ENCODE measurements at places on chromosomes 6 and 20.

DNA sequence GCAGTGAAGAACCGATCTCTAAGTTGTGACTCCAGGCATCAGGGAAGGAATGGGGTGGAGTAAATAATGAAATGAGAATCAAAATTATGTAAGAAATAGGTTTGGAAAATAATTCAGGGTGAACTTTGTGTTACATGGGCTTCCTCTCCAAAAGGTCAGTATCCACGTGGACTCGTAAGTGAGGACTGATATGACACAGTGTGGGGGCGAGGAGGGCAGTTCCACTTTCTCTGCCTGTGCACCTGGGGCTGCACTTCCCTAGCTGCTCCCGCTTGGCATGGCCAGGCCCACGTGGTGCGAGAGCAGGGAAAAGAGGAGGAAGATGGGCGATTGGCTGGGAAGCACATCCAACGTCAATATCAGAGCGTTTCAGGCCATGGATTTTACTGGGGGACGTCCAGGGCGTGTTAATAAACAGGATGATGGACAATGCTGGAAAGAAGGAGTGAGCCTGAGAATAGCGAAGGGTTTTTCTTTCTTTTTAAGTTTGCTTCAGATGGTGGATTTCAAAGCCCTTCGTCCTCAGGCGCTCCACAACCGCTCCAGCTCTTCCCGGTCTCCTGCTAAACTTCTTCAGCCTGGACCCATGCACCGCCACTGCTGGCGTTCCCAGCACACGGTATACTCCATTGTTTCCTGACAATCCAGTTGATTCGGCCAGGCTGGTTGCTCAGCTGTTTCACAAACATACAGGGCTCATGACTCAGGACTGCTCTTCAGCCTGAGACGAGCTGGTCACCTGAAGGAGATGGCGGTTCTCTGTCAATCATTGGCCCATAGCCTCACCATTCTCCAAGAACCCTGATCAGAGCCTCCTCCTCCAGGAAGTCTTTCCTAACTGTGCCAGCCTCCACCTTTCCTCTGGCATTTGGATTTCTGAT, 11.8 kb downstream of the CCR6 start:
- no peak for DNase-seq

GRCh38 chr6:133377219-133377618, 136.1 kb downstream of the EYA4 start:
- DNase-seq: no peak

DNA sequence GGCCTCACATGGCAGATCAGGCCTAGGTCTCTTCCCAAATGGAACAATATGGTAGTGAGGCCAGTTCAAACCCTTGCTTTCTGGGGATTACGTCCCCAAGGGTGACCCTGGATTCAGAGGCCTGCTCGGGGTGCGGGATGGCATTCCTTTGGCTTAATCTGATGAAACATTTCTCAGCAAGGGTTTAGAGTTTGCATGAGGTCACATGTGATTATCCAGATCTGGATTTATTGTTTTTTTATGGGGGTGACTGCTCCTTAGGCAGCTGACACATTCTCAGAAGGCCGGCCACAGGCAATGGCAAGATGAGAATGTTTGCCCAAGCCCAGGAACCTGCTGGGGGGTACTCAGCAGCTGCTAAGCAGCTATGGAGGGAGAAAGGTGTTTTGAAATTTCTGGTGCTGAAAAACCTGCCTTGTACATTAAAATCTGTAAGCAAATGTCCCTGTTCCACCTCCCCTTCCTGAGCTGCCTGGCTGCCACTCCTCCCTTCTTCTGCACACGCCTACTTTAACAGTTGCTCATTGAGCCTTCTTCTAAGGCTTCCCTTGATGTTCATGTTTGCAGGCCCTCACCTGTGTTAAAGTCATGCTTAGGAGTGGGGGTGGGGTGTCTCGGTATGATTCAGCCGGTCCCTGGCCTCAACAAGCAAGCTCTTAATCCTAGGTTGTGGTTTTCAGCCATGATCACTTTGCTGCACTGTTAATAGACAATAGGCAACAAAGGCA, 37.9 kb upstream of the FUCA2 start:
- no peak for DNase-seq

DNA sequence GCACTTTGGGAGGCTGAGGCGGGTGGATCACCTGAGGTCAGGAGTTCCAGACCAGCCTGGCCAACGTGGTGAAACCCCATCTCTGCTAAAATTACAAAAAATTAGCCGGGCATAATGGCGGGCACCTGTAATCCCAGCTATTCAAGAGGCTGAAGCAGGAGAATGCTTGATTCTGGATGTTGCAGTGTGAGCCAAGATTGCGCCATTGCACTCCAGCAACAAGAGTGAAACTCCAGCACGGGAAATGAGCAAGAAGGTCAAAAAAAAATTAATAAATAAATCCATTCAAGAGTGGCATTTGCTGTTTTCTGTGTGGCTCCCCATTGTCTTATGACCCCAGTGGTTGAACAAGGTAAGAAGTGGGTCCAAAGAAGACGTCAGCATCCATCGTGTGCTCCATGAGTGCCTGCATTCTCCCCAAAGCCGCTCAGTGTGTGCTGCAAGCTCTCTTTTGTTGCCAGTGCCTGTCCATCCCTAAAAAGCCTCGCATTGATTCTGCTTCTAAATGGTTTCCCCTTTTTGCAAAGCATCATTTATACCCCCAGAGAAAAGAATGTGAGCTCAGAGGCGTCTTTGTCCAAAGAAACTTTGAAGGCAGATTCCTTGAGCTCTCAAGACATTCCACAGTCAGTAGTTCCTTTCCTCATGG, 38.8 kb upstream of the MAP3K4 start:
- no peak for DNase-seq

DNA sequence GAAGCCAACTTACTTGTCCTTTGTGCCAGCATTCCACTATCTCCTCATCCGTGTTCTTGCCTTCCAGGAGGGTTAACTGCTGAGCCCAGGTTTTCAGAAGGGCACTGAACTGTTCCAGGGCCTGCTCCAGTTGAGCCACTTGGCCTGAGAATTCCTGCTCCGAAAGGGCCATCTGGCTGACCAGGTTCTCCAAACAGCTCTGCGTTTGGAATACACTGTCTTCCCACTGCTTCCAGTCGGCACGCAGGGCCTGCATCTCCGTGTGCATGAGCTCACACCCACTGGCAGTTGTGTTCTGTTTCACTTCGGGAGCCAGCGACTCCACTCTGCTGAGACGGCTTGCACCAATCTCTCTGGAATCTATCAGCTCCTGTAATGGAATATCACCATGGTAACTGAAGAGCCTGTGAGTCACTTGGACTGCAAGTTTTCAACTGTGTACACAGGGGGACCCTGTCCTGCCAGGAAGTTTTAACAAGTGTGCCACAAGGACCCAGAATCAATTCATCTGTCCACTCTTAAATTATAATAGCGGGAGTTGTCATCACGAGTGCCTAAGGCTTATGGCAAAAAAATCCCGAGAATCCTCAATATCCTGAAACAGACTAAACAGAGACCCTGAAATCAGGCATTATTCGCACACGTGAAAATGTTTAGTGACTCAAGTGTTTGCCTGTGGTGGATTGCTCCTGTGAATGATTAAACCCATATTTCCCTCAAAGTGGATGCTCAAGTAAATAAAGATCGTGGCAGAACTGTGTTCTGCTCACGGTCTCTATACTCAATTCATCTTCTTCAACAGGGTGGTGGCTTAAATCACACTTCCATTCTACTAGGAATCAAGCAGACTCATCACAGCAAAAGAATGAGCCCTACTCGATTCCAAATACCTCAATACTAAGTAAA, 255.9 kb downstream of the SYNE1 start:
- DNase-seq: no peak

DNA sequence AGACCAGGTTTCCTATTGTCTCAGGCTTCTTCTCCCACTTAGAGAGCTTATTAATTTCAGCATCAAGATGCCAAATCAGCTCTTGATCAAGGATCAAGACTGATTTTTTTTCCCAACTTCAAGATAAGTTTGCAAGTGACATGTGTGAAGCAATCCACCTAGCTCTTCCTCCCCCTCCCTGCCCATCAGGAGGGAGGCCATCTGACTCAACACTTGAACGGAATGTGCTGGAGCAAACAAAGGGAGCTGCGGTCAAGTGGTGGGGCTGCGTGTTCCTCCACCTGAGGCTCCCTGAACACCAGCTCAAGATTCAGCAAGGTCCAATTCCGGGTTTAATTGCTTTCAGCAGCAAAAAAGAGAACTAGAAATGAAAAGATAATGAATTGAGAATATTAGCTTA, 38.7 kb downstream of the TTI1 start:
- DNase-seq: no peak

- peak; percentile 12 for DNase-seq
Measured at GRCh38 chr6:88725111-88725975, 238.1 kb downstream of the RNGTT start.

GRCh38 chr6:161268531-161269210, 5.2 kb downstream of the AGPAT4 start:
- DNase-seq: no peak

DNA sequence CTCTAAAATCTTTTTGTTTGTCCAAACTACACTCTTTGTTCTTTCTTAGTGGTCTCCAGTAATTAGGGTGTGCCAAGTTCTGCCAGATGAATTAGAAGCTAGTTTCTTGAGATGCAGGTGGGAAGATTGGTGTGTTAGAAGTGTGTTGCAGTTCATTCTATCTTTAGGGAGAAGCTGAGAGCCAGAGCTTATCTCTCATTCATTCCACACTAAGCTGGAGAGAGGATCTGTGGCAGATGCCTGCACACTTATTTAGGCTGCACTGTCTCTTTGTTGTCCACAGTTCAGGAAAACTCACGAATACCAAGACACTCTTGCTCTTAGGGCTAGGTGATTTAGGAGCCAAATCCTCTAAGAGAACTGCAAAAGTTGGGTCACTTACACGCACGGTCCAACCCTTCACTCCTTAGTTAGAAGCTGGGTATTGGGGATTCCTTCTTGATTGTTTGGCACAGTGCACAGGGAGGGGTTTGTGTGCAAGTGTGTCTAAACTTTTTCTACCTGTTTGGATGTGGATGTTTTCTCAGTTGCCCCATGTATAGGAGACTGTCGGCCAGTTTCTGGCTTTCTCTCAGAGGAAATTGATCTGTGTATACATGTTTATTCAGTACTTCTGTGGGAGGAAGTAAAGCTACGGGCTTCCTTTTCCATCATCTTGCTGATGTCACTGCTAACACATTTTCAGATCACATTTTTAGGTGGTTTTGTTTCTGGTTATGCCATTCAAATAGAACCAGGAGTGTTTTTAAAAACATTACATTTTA, 49.5 kb downstream of the SMAP1 start:
- DNase-seq: no peak

- DNase-seq: no peak
Measured at GRCh38 chr20:3621111-3621510, 42.1 kb downstream of the GFRA4 start.

GRCh38 chr6:42453654-42454427, 2.1 kb upstream of the TRERF1 start:
- DNase-seq: no peak

GRCh38 chr6:123808556-123808955, 4.9 kb downstream of the NKAIN2 start:
- no peak for DNase-seq

GRCh38 chr6:69097948-69098347, 462.9 kb downstream of the ADGRB3 start:
- DNase-seq: no peak

- no peak for DNase-seq
Measured at GRCh38 chr20:53468587-53468986, 125.1 kb downstream of the ZNF217 start.

DNA sequence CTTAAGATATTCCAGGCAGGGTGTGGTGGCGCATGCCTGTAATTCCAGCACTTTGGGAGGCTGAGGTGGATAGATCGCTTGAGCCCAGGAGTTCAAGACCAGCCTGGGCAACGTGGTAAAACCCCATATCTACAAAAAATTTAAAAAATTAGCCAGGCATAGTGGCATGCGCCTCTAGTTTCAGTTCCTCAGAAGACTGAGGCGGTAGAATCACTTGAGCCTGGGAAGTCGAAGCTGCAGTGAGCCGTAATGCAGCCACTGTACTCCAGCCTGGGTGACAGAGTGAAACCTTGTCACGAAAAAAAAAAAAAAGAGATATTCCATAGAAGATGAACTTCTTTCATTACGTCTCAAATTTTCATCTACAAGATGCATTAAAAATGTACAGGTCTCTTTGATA, 46.7 kb upstream of the ISM1 start:
- no peak for DNase-seq

GRCh38 chr20:51480507-51481270, 61.8 kb downstream of the NFATC2 start:
- no peak for DNase-seq

- DNase-seq: no peak
Measured at GRCh38 chr6:30035784-30036183, 25.3 kb upstream of the POLR1H start.

GRCh38 chr6:170421921-170422320, 115.4 kb downstream of the FAM120B start:
- DNase-seq: no peak

GRCh38 chr20:37407573-37408002, 61.6 kb downstream of the SRC start:
- no peak for DNase-seq

GRCh38 chr20:22729180-22729579, 144.8 kb upstream of the FOXA2 start:
- DNase-seq: no peak

DNA sequence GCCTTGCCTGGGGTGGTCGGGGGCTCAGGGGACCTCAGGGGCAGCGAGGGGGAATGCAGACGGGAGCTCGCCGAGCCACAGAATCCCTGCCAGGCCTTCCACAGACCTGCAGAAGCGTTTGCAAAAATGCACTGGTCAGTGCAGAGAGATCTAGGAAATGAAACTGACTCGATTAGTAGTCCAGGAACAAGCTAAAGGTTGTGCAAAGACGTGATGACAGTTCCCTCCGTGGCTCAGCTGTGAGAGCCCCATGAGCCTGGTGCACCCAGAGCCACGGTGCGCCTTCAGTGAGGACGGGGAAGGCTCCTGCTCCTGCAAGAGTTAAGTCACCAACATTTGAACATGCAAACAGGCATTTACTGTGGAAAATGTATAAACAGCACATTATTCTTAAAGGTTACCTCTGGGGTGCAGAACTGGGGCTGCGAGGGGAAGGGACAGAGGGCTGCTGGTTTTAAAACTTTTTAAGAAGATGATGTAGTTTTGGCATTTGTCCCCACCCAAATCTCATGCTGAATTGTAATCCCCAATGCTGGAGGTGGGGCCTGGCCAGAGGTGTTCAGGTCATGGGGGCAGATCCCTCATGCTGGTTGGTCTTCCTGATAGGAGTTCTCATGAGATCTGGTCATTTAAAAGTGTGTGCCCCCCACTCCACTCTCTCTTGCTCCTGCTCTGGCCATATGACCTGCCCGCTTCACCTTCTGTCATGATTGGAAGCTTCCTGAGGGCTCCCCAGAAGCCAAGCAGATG, 147.3 kb downstream of the DLL1 start:
- DNase-seq: no peak

DNA sequence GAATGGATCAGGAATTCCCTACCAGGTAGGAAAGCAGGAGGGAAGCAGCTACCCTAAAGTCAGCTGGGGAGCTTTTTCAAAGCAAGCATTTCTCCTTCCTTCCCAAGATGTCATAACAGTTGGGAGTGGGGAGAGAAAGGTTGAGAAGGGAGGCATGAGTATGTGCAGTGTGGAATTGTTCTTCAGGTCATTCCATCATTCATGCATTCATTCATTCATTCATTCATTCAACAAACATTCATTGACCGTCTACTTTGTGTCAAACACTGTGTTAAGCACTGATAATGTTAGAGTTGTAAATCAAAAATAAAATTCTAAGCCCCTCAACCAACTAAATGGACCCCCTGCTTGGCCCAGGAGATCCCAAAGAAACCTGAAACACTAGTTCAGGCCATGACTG, 49.2 kb upstream of the FAM184A start:
- DNase-seq: no peak
